ENCODE measurements at places on chromosomes 7 and 10.

- no peak for DNase-seq
Observed at GRCh38 chr10:125608474-125608873, 74.5 kb downstream of the TEX36 start.

GRCh38 chr7:130521258-130521951, 29.5 kb downstream of the MEST start:
- no peak for DNase-seq

- DNase-seq: no peak
Observed at GRCh38 chr10:132668048-132668394, 117.9 kb downstream of the NKX6-2 start.

DNA sequence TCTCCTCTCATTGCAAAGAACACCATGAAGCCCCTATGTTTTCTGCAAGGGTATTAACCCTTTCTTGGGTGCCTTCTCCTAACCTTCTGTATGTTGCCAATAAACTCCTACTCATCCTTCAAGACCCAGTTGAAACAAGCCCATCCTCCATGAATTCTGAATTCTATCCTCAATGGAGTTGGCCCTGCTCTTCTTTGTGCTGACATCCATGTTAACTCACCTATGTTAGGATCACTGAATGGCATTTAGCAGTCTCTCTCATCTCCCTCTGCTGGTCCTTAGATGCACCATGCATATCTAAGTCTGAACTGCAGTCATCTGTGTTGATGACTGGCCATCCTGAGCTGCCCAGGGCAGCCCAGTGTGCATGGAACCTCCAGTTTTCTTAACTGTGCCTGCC, 129.8 kb downstream of the BUB3 start:
- DNase-seq: no peak

- no peak for DNase-seq
Observed at GRCh38 chr7:5345171-5345570, 62.4 kb downstream of the SLC29A4 start.

DNA sequence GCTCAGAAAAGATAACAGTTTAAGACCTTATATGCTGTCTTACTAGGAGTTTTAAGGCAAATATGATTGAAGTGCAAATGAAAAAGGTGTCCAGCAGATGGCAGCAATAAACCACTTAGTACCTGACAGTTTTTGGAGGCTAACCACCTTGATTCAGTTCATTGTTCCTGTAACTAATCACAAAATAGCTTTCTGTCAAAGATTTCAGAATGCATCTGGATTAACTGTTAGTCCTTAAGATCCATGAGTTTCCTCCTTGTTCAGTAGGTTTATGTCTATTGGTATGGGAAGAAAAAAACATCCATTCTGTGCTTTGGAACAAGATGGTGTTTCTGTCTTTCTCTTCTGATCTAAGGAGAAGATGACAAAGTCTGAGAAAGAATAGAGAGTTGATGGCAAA, 46.6 kb downstream of the CCSER2 start:
- peak; percentile 23 for DNase-seq

DNA sequence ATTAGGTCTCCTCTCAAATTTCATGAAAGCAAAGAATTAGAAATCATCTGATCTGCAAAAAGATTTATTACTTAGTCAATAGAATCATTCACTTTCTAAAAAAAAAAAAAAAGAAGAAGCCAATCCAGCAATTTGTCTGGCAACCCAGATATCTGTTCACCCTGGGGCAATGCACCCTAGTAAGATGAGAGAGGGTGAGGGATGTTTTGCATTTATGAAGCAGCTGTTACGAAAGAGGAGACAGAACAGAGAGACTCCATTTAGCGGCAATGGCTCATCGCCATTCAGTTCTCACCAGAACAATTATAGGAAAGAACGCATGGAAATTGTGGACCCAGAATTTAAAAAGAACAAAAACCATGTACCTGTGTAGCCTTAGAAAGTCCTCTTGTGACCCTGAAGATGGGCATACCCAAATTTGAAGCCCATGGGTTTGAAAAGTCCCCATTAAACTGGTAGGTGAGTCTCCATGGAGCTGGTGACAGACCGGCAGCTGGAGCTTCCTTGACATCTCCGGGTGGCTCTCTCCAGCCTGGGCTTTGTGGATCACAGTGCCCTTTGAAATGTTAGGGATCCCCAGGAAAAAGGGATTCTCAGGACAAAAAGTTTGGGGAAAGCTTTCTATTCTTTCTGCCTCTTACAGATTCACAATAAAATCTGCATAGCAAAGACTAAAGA, 45.5 kb upstream of the CCDC3 start:
- DNase-seq: peak; percentile 8

DNA sequence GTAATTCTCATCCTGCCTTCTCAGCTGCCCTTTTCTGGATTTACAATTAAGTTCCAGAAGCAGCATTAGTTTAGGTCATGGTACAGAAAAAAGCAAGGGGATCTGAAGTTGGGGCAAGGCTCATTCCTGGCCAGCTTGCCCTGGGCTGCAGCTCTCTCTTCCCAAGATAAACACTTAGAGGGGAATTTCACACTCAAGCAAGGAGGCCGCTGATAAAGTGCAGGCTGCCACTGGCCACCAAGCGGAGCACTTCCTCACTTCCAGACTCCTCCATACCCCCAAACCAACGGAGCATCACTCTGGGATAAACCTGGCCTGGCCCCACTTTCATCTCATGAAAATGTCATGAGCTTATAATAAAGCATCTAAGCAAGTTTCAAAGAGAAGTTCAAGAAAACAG, 445.5 kb upstream of the MKI67 start:
- DNase-seq: no peak

GRCh38 chr7:159370-160270, 32.8 kb upstream of the FAM20C start:
- DNase-seq: no peak

Data from BE2C (cell line).